ENCODE measurements at places on chromosomes 1 and 21.

DNA sequence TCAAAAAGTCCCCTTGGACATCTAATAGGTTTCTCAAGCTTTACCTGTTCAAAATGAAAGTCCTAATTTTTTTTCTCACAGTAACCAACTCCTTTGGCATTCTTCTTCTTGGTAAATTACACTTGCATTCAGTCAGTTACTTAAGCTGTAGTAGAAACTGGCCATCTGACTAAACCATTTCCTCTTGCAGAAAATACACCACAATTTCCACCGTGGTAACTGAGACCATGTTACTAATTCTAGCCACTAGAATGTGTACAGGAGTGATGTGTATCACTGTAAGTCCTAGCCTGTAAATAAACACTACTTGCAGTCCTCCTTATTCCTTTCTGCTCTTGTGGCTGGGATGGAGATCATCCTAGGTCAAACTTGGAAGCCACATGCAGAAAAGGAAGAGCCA is 965.4 kb upstream of the TMPRSS15 start:
- no peak for DNase-seq

DNA sequence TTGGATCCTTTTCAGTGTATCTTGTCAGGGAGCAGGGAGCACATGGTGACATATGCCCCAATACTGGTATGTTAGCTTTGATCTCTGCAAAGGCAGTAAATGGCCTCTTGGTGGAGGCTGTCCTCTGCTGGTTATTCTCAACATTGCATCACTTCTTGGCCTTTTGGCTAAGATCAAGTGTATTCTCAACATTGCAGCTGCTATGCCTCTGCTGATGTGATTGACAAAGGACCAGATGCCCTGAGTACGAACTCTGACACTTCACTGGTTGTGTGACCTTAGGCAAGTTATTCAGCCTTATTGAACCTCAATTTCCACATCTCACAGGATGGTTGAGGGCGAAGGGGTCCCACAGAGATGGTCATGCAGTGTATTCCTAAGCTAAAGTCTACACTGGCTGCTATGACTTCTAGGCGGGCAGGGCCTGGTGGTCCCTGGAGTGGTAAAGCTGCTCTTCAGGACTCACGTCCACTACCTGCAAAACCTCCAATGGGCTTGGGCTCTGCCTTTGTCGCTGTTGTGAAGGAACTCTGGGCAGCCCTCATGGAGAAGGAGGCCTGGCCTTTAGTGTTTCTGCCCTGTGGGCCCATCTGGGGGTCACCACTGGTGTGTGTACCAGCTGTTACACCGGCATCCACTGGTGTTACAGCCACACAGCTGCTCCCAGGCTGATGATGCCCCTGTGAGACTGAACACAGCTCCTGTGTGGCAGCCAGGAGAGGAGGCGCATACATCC is 64.8 kb downstream of the DNTTIP2 start:
- peak; percentile 53 for DNase-seq

- DNase-seq, result no peak
Observed at GRCh38 chr1:19940486-19941205, 17.2 kb upstream of the PLA2G2E start.

GRCh38 chr1:1080951-1081310 is 6.8 kb upstream of the RNF223 start:
- DNase-seq, result no peak

DNA sequence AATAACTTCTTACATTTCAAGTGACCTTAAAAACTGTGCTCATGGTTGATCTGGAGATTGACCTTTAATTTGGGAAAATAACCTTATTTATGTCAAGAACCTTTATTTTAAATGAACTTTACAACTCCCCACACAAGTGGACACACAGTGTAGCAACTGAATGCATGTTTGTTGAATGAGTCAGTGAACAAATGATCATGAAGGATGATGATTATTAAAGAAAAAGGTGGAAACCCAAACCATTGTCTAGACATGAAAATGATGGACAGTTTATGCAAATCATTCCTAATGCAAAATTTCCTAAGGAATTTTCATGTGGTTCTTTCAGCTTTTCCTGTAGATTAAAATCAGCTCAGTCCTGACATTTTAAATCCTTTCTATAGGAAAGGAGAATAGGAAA is 439.8 kb upstream of the RUNX1 start:
- no peak for DNase-seq

GRCh38 chr1:156711011-156711817 is 5.8 kb upstream of the CRABP2 start:
- DNase-seq, result no peak

GRCh38 chr1:180281490-180281889 is 51.4 kb downstream of the LHX4 start:
- DNase-seq, result no peak

GRCh38 chr1:169184812-169185211 is 78.3 kb downstream of the ATP1B1 start:
- no peak for DNase-seq

DNA sequence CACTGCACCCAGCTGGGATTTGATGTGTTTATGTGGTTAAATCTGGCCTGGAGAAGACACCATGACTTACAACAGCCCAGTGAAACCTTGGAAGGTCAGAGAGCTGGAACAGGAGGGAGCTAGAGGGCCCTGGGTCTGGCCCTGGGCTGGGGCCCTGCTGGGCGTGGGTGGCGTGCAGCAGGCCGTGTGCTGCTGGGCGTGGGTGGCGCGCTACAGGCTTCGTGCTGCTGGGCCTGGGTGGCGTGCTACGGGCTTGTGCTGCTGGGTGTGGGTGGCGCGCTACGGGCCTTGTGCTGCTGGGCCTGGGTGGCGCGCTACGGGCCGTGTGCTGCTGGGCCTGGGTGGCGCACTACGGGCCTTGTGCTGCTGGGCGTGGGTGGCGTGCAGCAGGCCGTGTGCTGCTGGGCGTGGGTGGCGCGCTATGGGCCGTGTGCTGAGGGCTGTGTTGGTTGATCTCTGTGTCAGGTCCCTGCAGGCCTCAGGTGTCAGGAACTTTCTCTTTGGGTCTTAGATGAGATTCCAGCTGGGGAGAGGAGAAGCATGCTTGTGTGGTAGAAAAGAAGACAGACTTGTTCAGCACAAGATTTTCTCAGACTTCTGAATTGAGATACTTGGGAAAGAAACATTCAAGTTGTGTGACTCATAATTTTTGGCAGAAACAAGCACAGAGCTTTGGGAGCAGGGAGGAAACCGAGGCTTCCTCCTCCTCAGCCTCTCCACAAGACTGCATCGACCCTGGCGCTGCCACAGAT is 66.0 kb downstream of the COL18A1 start:
- peak; percentile 74 for DNase-seq

GRCh38 chr1:112318698-112319370 is 77.2 kb upstream of the CTTNBP2NL start:
- no peak for DNase-seq

- no peak for DNase-seq
Observed at GRCh38 chr1:200530623-200531261, 89.8 kb downstream of the KIF14 start.

GRCh38 chr1:44289530-44289929 is 65.5 kb downstream of the ERI3 start:
- no peak for DNase-seq

- no peak for DNase-seq
Observed at GRCh38 chr1:60017508-60018205, 55.9 kb downstream of the C1orf87 start.

DNA sequence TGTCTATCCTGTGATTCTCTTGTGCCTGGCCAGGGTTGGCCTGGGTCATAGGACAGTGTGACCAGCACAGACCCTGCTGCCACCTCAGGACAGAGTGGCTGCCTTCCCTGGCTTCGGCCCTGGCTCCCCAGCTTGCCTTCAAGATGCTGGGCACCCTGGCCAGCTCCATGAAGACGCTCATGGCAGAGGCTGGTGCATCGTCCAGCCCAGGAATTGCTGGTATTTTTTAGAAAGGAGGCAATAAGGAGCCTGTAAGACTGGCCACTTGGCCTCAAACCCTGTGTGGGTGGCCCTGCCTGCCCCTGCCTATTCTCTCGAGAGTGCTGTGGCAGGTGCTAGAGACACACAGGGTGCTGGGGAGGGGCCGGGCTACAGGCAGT is 70.4 kb upstream of the ACTRT2 start:
- DNase-seq, result no peak

DNA sequence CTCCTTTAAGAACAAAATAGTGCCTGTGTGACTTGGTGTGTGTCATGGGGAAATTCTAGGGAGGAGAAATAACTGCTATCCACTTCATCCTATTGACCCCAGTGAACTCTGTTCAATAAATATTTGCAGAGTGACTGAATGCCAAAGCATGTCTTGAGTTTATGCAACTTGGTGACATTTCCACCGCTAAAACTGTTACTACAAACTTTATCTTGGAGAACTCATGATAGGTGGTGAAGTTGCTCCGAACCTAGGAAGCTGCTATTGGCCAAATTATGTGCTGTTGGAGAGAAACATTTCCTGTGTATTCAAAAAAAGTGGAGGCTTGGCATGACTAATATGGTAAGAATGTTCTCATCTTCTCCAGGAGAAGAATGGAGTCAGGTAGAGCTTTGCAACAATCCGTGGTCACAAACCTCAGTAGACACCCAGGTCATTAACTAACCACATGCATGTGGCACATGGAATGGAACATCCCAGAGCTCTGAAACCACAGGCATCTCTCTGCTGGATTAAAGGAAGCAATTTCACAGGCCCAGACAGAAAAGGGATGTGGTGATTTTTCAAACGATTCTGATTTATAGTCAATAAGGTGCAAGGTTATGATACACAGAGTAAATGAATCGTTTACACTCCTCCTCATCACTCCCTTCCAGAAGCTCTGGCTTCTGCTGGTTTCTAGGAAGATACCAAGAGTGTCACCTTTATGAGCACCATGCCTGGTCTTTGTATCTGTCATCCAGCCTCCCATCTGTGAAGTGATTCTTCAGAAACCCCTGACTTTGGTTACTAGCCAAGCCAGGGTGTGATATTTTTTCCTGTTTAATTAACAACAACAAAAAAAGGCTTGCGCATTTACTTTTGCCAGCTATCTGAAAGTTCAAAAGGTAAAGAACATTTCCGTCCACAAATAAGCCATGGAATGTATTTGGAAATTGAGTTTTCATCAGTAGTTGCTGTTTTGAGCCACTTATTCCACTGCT is 361.1 kb downstream of the TGFB2 start:
- DNase-seq, result peak; percentile 74

- no peak for DNase-seq
Observed at GRCh38 chr1:12275370-12275769, 45.5 kb downstream of the VPS13D start.

Data from AG04450 (cell line).